ENCODE measurements at places on chromosomes 13 and 19.
A peak's percentile ranks its signal among the peaks of the same experiment; 100 is the strongest.

- no peak for DNase-seq
Measured at GRCh38 chr13:89061821-89062220, 1390.7 kb downstream of the SLITRK5 start.

- DNase-seq = peak; percentile 81
Measured at GRCh38 chr13:110250258-110250891, 56.6 kb downstream of the COL4A1 start.

DNA sequence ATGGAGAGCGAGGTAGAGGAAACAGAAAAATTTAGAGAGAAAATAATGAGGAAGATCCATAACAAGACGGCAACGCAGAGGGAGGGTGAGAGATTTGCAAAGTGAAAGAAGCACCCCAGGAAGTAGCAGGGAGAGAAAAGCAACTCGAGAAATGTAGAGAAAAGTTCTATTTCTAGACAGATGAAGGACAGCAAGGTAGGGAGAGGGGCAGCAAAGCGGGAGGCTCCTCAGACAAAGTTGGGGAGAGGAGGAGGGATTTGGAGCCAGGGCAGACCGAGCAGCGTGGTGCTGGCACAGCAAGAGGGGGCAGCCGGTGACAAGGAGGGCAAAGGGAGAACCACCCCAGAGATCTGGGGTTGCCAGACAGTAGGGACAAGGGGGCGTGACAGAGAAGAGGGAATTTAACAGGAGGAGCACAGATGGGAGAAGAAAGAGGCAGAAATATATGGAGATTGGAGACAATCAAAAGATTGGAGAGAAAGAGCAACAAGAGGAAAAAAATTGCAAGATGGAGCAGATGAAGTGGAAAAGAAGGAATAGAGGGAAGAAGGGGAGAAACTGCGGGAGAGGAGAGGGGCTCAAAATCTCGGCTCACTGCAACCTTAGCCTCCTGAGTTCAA, 989 bp downstream of the ZNF766 start:
- DNase-seq = no peak

- no peak for DNase-seq
Measured at GRCh38 chr13:26847281-26847680, 86.7 kb upstream of the GPR12 start.

DNA sequence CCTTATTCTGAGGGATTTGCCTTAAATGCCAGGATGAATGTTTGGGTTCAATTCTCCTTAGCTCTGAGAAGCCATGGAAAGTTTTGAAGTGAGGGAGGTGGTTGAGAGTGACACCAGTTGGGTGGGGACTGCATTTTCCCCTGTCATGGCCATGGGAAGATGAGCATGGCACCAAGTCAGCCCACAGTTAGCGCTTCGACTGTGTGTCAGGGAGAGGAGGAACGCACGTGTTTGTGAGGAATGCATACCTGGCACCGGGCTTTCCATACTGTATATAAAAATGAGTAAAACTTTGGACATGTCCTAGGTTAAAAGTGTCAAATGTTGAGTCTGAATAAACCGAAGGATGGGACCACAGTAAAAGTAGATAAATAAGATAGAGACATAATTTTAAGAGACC, 187.5 kb upstream of the KL start:
- no peak for DNase-seq

DNA sequence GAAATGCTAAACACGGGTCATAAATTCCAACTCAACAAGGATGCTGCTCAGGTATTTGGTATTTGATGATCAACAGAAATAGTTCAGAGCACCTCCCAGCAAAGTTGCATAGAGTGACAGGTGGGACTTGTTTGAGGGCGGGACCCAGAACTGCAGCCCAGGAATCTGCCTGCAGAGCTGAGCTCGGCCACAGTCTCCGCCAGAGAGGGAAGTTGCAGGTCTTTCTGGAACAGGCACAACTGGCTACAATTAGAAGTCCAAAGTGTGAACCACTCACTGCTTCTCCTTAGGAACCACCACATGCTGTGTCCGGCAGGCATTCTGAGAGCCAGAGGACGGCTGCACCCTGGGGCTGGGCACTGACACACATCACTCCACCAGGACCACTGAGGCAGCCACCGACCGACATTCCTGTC, 1.1 kb downstream of the SLC15A1 start:
- no peak for DNase-seq

- DNase-seq = peak; percentile 35
Measured at GRCh38 chr13:107210723-107211030, 642.7 kb upstream of the ARGLU1 start.

GRCh38 chr13:28392896-28393505, 101.9 kb downstream of the FLT1 start:
- DNase-seq = no peak

- no peak for DNase-seq
Measured at GRCh38 chr13:59865398-59865797, 298.3 kb downstream of the DIAPH3 start.

DNA sequence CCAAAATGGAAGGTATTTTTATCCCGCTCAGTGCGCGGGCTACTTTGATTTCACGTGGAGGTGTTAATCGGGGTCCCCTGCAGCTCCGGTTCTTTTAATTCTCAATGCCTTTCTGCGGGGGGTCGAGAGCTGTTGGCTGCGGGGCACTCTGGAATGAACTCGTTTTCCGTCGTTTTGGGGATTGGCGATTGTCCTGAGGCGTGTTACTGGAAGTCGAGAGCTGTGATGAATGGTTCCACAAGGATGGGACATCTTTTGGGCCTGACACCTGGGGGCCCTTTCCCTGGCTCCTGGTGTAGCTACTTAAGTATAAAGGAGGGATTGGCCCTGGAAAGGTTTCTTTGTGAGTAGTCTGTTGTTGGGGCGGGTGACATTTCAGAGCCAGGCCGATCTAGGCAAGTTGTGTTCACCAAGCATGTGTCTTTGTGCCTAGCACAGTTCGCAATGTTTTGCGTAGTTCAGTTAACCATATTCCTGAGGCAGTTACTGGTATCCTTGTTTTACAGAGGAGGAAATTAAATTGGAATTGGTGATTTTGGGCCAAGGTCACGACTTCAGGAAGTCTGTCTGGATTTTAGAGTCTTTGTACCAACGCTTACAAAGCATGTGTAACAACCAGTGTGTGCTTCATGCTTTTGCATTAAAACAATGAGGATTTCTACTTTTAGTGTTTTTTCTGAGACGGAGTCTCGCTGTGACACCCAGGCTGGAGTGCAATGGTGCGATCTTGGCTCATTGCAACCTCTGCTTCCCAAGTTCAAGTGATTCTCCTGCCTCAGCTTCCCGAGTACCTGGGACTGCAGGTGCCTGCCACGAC, 846 bp downstream of the RPL13A start:
- no peak for DNase-seq

Measured in brain microvascular endothelial cell (primary cell).